ENCODE measurements at places on chromosomes 4 and X.

DNA sequence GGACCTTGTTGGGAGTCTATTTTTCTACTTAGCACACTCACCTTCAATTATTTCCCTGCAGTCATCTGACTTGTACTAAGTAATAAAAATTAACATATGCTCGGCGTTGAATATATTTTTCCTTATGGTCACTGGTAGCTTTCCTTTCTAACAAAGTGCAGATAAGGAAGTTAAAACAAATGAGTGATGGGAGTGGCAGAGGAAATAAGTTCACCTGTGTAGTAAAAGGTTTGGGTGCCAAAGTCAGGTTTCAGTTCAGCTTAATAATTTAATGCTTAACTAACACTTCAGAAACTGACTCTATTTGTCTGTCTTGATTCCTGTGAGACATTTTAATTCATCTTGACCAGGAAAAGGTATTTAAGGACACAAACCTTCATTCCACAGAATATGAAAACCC lies 184.4 kb downstream of the PCDH7 start:
- no peak for DNase-seq

GRCh38 chr4:71941001-71941400 lies 90.8 kb upstream of the NPFFR2 start:
- DNase-seq: no peak

DNA sequence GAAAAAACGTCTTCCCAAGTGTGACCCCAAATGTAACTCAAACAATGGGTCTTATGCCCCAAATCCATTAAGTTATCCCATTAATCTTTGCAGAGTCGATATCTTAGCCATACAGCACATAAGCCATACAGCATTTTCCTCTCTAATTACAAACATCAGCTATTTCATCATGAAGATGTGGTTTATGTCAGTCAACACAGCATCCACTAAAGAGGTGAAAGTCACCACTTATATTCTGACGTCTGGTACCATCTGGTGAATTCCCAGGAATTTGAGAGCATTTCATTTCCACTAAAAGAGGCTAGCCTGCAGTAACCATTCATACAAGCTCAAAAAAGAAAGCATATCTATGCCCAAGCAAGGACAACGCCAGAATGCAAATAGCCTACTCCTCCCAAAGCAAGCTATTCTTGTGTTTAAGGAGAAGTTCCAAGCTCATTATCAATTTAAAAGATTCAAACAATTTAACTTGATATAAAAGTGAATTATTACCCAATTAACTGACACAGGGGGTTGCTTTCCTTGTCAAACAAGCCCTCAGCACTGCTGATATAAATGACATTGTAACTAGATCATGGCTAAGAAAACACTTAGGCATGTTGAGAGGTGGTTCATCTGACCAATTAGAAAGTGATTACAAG lies 203.3 kb downstream of the ANTXR2 start:
- no peak for DNase-seq

- no peak for DNase-seq
Measured at GRCh38 chr4:81666491-81666890, 194.8 kb upstream of the RASGEF1B start.

DNA sequence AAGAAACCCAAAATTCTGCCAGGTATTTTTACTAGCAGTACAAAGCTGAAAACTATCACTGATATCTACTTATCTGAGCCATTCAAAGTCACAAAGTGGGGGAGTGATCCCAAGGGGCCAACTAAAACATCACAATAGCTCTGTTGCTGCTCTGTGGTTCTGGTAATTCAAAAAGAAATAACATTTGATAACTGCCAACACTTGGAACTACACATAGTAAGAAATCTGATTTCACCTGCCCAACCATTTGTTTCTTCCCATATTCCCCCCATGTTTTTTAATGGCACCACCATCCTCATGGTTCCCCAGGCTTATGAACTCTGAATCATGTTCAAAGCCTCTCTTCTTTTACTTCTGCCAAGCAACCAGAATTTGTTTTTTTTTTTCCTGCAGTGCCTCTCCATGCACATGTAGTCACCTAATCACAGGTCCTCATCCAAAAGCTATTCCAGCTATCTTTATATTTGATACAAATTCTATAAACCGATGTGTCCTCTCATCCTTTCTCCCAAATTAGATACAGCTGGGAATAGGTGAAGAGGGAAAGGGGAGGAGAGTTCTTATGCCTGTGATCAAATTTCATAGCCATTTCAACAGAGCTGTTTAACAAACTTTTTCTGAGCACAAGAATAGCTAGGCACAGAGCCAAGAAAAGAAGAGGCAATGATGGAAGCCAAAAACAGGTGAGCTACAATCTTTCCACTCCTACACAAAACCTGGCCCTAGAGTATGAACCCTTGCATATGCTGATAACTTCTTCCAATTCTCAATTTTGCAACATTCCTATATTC lies 7.7 kb downstream of the AMMECR1 start:
- no peak for DNase-seq

DNA sequence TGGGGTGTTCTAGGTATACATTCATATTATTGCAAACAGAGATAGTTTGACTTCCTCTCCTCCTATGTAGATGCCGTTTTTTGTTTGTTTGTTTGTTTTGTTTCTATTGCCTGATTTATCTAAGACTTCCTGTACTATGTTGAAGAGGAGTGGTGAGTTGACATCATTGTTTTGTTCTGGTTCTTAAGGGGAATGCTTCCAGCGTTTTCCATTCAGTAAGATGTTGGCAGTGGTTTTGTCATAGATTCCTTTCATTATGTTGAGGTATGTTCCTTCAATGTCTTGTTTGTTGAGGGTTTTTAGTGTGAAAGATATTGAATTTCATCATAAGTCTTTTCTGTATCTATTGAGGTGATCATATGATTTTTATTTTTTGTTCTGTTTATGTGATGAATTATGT lies 401.6 kb upstream of the EPHA5 start:
- DNase-seq: no peak

- DNase-seq: no peak
Measured at GRCh38 chr4:154720618-154721267, 23.1 kb upstream of the LRAT start.

GRCh38 chrX:10146346-10146745 lies 10.4 kb upstream of the CLCN4 start:
- DNase-seq: no peak

GRCh38 chr4:83284193-83285054 lies at the start of gene COQ2:
Gene COQ2 (minus strand): TSS chr4:83284798. CDS start chr4:83284764, 34 bp downstream.
- peak; percentile 88 for DNase-seq

- DNase-seq: no peak
Measured at GRCh38 chr4:82201303-82201702, 172.5 kb downstream of the HNRNPD start.

- no peak for DNase-seq
Measured at GRCh38 chr4:182838535-182838934, 78.7 kb downstream of the DCTD start.

- no peak for DNase-seq
Measured at GRCh38 chrX:150846130-150846529, 52.3 kb downstream of the CD99L2 start.

- DNase-seq: peak; percentile 38
Measured at GRCh38 chr4:7625071-7625470, 190.3 kb upstream of the PSAPL1 start.

- no peak for DNase-seq
Measured at GRCh38 chrX:108701633-108702032, 34.7 kb downstream of the IRS4 start.

GRCh38 chrX:9948406-9948805 lies 18.8 kb upstream of the CLDN34 start:
- DNase-seq: no peak

DNA sequence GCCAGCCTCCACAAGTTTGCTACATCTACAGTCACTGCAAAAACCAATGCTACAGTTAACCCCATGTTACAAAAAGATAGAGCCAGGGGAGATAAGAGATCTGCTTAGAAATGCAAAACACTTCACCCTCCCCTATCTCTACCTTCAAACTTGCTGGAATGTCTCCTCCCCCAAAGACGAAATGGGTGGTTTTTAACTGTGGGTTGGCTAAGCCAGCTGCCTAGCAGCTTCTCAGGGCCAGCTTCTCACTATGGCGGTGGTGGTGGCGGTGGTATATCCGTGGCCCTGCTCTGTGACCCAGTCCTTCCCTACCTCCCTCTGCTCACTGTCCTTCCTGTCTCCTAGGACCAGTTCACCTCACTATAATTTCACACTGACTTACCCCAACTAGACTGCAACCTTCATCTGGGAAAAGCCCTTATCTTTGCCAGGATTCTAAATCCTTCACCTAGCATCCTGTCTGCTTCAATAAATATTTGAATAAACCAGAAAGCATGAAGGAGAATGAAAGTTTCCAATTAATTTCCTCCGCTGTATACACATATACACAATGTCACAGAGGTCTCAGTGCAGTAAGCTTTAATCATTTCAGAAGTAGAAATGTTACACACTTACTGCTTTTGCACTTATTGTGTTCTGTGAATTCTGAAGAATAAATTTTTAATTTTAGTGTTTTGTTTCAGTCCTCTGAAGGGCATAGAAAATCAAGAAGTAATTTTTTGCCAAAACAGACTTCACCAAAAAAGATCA lies 46.3 kb downstream of the SH3KBP1 start:
- DNase-seq: no peak

GRCh38 chrX:43813898-43814297 lies 68.4 kb downstream of the MAOB start:
- DNase-seq: no peak

GRCh38 chr4:165784672-165785071 lies 88.4 kb upstream of the TLL1 start:
- no peak for DNase-seq

GRCh38 chrX:110987292-110987691 lies 108.7 kb upstream of the PAK3 start:
- no peak for DNase-seq

DNA sequence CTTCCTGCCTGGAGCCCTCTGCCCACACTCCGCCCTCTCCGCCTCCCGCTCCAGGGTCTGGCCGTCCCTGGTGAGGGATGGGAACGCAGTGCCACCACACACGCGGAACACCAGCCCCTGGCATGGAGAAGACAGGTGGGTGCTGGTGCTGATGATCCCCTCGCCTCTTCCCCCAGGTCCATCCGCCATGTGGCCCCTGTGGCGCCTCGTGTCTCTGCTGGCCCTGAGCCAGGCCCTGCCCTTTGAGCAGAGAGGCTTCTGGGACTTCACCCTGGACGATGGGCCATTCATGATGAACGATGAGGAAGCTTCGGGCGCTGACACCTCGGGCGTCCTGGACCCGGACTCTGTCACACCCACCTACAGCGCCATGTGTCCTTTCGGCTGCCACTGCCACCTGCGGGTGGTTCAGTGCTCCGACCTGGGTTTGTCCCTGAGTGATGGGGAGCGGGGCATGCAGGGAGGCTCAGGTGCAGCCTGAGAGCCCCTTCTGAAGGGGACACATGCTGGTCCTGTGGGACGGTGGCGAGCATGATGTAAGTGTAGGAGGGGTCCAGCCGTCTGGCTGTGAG lies 9.8 kb downstream of the BGN start:
- DNase-seq: no peak

GRCh38 chr4:124178449-124179021 lies 534.0 kb downstream of the ANKRD50 start:
- DNase-seq: no peak

DNA sequence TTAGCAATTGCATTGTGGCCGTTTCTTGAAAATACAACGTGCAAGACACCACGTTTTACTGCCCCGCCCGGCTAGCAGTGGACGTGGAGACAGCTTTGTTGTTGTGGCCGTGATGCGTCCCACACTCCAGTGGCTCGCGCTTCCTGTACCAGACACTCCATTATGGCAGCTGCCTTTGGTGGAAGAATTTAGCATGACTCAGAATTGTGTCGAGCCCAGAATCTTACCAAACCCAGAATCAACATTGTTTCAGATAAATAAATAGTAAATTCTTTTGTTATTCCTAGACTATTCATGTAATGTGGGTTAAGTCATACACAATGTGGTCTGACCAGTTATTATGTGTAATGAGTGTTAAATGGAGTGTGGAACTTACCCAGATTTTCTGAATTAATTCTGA lies 25.3 kb upstream of the S100P start:
- DNase-seq: no peak

GRCh38 chr4:44145868-44146267 lies 302.7 kb downstream of the KCTD8 start:
- DNase-seq: no peak

Data from frontal cortex (tissue), 4 donors.